Bronchial smooth muscle cell (primary cell): ENCODE measurements at places on chromosomes 6 and 20. TPM values are rescaled to one million over a fixed set of nuclear protein-coding genes. Genes with fewer than 3 reads are reported as not detected.

BRD2 gene
- total RNA-seq: 43.8 and 55.0 TPM in 2 replicates

TMEM244 gene
- total RNA-seq: 0.47 and 0.52 TPM in 2 replicates

VGLL2 gene
- total RNA-seq: not detected in 2 replicates

TNFRSF6B gene
- 0.52 and 18.1 TPM in 2 replicates for total RNA-seq

TP53TG5 gene
- 0.09 TPM in 1 of 2 replicates, not detected in the other for total RNA-seq

HRH3 gene
- not detected in 2 replicates for total RNA-seq

GPX5 gene
- total RNA-seq: not detected in 2 replicates

SIRPG gene
- total RNA-seq: not detected in 2 replicates

MICB gene
- total RNA-seq: 3.1 and 6.1 TPM in 2 replicates

SCGN gene
- total RNA-seq: not detected in 2 replicates

EBF4 gene
- total RNA-seq: 0.16 and 0.43 TPM in 2 replicates

TENT5A gene
- total RNA-seq: 12.3 and 23.2 TPM in 2 replicates

TAF4 gene
- total RNA-seq: 2.7 and 3.0 TPM in 2 replicates

TOX2 gene
- total RNA-seq: 1.6 and 1.7 TPM in 2 replicates

ZNF391 gene
- 0.79 and 1.0 TPM in 2 replicates for total RNA-seq

FRK gene
- total RNA-seq: 1.7 TPM in 2 replicates

TRIM26 gene
- 16.7 and 26.4 TPM in 2 replicates for total RNA-seq

BPI gene
- total RNA-seq: 0.17 and 0.32 TPM in 2 replicates

HLA-DQA1 gene
- total RNA-seq: 0.16 TPM in 1 of 2 replicates, not detected in the other

GSTA2 gene
- total RNA-seq: not detected in 2 replicates

UCKL1 gene
- 16.2 and 21.0 TPM in 2 replicates for total RNA-seq

GINS1 gene
- 0.52 and 1.6 TPM in 2 replicates for total RNA-seq

GFRAL gene
- not detected in 2 replicates for total RNA-seq
